ENCODE measurements at places on chromosomes 6 and 20.

DNA sequence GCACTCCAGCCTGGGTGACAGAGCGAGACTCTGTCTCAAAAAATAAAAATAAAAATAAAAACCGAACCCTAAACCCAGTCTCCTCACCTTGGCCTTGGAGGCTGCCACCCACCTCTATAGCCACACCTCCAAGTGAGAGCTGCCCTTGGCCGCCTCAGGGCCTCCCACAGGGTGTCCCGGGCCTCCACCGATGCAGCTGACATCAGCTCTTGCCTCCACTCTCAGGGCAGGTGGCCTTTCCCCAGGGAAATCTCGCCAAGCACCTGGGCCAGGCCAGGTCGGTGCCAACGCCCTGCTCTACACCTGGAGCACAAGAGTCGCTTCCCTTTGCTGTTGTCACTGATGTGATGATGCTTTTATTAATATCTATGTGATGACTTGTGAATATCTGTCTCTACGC lies 8.9 kb upstream of the MYL9 start:
- DNase-seq: no peak

DNA sequence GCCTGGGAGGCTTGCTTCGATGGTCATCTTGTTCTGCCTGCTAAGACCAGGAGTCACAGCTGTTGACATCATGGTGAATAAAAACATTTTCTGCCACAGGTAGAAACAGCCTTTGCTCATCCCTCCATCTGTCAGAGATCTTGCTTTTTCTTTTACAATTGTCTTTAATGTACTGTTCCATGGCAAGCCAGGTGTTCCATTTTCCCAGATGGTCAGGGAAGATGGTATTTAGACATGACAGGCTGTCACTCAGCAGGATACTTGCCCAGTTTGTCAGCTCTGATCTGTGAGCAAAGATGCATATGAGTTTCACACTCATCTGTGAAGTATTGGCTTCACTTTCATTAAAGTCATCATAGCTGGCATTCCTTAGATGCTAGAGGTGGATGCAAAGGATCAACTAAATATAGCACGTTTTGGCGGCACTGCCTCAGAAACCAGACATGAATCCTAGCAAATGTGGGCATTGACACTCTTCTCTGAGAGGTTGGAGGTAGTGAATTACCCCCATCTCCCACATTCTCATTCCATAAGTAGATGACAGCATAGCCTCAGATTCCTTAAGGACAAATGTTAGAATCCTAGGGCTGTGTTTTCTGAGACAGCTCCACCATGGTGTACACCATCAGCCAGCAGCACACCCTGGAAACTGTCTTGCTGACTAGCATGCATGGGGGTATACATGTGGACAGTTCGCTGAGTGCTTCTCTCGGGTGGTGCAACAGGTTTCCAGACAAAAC lies 4.2 kb downstream of the SSTR4 start:
- no peak for DNase-seq

DNA sequence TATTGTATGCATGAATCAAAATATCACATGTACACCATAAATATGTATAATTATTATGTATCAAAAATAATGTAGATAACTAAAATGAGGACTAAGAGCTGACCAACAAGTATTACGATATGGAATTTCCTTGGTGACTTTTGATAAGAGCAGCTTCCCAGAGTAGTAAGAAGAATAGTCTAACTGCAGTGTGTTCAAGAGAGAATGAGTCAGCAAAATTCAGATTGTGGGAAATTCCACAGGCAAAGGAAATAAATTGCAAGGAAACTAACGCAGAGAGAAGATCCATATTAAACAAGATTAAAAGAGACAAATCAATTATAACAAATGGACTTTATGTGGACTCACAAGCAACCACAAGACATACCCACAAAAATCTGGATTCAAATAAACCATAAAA lies 26.4 kb downstream of the FRK start:
- DNase-seq: no peak

GRCh38 chr20:18739751-18740166 lies 73.8 kb upstream of the SCP2D1 start:
- no peak for DNase-seq

- DNase-seq: no peak
These were observed 104.4 kb downstream of the TOX2 start for GRCh38 chr20:44018942-44019637.

GRCh38 chr6:43992783-43993644 lies 134.2 kb downstream of the MRPL14 start:
- DNase-seq: no peak

- no peak for DNase-seq
These were observed 10.9 kb downstream of the HIVEP1 start for GRCh38 chr6:12022953-12023388.

DNA sequence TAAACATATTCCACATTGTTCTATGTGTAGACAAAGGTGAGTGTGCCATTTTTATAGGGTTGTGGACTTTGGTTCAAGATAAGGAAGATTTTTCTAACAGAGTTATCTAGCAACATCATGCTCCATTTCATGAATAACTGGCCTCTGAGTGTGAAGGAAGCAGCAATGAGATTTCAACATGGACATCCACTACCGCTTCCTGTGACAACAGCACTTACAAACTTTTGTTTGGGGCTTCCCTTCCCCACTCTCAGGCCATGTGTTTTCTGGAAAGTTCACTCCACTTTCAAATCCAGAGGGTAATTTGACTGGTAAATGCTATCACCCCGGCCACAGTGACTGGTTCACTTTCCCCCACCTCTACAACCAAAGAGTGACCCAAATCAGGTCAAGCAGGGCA lies 38.1 kb upstream of the PROKR2 start:
- DNase-seq: no peak

DNA sequence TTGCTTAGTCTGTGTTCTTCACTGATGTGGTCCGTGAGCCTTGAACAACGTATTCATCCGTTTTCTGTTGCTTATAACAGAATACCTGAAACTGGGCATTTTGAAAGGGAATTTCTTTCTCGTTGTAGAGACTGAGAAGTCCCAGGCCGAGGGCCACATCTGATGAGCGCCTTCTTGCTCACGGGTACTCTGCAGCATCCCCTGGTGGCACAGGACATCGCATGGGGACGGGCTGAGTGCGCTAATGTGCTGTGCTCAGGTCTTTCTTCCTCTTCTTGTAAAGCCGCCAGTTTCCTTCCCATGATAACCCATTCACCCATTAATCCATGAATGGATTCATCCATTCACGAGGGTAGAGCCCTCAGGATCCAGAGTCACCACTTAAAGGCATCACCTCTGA lies 161.0 kb downstream of the NFATC2 start:
- DNase-seq: no peak

- DNase-seq: no peak
These were observed 69.2 kb upstream of the SIRPA start for GRCh38 chr20:1825938-1826445.

DNA sequence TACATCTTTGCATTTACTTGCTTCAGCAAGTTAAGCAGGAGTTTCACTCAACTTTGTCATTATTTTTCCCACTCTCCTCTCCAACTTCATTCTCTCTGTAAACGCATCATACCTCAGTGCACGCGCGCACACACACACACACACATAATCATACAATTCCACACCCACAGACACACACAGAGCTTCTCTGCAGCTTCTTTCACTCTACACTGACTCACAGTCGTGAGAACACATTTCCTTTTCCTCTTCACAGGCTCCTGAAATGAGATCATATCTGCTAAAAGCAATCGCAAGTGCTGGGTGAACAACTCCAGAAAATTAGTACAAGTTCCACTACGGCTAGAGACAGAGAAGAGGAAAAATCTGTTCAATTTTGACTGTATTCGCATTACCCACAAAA lies 215.4 kb downstream of the PTPRT start:
- DNase-seq: no peak

DNA sequence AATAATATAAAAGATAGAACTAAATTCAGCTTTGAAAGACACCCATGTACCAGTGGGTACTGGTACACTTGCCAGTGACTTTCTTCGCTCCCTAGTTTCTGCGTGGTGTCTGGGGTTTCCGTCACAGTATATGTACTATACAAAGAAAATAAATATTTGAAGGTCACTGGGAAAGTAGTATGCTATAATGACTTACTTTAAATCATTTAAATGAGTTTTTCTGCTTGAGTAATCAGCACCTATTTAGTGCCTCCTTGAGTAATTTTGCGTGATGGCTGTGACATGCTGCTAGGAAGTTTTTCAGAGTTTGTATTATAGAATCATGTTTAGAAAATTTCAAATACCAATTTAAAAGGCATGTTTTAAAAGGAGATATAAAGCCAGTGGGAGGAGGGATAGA lies 3.2 kb upstream of the CTCFL start:
- no peak for DNase-seq
